ENCODE measurements at places on chromosomes 5 and 9. TPM values are rescaled to one million over a fixed set of nuclear protein-coding genes. Genes with fewer than 3 reads are reported as not detected.

Gene PRR16
- total RNA-seq: not detected

- no peak for DNase-seq
These were observed 6.5 kb downstream of the LRRC26 start for GRCh38 chr9:137163365-137163715.

DNA sequence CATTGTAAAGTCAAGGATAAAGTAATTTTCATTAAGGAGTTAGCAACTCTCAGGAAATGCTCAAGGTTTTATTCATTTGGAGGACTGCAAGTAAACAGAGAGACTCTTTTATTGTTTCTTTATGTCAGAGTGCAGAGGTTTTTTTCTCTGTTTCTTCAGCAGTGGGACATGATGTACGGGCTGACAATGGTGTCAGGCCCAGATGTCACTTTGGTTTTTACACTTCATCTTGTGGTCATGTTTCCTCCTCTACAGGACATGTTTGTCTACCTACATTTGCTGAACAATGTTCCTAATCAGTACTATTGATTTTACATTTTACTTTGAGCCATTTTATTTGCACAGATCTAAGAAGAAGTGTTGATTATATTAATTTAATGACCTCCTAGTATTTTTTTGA, 72.8 kb upstream of the PARP8 start:
- no peak for DNase-seq

DNA sequence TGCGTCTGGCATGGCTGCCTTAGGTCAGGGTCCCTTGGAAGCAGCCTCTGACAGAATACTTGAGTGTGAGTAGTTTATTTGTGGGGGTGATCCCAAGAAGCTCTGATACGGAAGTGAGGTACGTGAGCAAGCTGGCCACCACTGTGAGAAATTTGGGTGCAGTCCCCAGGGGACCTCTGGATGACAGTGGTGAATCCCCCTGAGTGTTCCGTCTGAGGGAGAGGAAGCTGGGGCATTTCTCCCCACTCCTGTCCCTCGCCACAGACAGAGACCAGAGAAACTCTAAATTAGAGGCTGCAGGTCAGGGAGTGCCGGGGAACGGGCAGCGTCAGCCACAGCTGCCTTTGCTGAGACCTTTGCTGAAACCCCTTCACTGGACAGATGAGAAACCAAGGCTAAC, 155.9 kb upstream of the COL5A1 start:
- DNase-seq: no peak

GRCh38 chr5:133336121-133336968, 276.0 kb downstream of the FSTL4 start:
- DNase-seq: no peak

All from neural progenitor cell (in vitro differentiated cells).